ENCODE measurements at places on chromosomes 1 and 21.

GRCh38 chr1:241007668-241008067, 349.3 kb downstream of the RGS7 start:
- no peak for DNase-seq

DNA sequence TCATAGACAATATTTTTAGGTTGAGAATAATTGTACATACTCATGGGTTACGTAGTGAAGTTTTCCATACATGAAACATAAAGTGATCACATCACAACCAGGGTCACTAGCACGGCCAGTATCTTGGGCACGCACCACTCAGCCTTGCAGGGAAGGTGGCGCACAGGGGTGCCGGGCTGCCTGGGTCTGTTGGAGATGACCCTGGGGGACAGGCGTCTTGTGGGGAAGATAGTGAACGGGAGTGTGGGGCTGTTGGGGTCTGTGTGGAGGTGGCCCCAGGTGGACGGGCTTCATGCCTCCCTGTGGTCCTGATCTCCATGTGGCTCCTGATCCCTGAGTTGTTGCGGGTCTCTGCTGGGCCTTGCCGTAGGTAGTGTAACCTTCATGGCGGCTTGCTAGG, 38.3 kb upstream of the PRSS38 start:
- no peak for DNase-seq

- no peak for DNase-seq
These were observed 39.3 kb downstream of the TCP10L start for GRCh38 chr21:32545948-32546441.

DNA sequence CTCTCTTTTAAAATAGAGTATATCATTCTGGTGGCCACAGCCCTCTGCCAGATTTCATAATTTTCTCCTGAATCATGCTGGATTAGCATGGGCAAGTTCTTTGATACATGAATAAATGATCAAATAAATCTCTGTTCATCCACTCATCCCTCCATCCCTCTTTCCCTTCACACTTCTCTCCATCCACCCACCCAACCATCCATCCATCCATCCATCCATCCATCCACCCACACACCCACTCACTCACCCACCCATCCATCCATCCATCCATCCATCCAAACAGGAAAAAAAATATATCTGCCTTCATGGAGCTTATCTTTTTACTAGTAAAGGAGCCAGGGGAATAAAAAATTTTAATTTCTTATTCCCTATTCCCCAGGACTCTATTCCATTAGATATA, 49.3 kb downstream of the URB2 start:
- no peak for DNase-seq

DNA sequence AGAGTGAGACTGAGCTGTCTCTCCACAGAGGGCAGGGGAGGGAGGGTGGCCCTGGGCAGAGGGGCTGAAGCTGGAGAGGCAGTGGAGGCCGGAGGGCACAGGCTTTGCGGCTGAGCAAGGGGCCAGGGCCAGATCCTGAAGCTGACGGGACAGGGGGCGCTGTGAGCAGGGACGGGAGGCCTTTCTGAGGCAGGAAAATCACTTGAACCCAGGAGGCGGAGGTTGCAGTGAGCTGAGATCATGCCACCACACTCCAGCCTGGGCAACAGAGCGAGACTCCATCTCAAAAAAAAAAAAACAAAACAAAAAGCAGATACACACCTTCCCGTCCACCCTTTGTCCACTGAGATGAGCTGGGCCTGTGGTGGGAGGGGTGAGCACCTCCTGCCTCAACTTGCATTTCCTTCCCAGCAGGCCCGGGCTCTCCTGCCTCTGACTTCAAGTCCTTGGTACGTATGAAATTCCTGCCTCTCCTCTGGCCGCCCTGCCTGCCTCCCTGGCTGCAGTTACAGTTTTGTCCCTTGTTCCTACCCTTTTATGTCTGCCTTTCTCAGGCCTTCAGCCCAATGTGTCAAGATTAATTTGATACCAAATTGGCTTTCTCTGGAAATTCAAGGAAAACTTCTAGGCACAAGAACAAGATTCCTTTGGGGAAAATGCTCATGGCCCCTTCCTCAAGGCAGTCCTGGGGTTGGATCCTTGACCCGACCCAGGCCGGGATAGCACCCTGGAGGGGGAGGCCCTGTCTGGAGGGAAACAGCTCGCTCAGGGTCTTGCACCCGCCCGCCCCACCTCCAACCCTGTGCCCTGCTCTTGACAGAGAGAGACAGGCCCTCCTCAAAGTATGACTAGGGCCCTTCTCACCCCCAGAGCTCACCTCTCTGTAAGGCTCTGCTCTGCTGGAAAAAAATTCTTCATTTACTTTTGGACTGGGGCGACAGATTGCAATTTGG, 11.2 kb upstream of the ADAMTSL4 start:
- DNase-seq, result no peak

DNA sequence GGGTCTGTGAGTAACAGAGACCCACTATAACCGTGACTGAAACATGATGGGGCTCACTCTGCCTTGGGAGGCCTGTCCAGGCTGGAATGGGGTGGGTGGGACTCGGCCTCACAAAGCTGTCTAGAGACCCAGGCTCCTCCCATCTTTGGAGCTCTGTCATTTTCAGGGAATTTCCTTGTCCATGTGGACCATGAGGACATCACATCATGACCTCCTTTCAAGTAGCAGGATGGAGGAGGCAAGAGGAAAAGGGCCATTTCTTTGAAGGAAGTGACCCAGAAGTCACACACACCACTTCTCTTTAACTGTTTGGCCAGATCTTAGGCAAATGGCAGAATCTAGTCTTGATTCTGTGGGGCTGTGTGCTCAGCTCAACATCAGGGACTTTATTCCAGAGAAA, 79.9 kb downstream of the CNIH3 start:
- DNase-seq, result no peak

- no peak for DNase-seq
These were observed 877 bp downstream of the IRF2BP2 start for GRCh38 chr1:234608911-234609690.

GRCh38 chr1:9784508-9785133, 39.1 kb downstream of the CLSTN1 start:
- DNase-seq, result no peak

DNA sequence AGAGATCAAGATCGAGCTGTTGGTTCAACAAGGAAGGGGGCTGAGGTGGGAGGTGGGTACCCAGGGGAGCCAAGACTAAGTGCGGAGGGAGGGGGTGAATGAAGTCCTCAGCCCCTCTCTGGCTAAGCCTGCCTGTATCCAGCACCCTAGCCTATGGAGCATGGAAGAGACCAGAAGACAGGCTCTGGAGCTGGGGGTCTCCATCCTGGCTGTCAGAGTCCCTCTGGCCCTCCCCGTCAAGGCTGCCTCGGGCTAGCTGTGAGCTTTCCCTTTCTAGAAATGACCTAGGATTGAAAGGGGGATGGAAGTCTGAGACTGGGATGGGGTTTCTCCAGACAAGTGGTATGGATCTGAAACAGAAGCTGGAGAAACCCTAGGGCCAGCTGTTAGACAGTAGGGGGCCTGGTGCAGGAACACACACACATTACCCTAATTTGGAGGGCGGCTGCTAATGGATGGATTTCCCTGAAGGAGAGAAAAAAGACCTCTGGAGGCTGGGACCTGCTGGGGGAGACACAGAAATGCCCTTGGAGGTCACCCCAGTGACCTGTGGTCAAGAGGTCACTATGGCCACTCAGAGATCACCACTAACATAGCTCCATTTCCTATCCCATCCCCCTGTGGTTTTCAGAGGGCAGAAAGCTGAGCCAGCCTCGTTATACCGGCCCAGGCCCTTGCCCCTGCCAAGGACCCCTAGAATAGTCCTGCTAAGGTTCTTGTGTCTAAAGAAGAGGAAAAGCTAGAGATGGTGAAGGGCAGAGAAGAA, 107.8 kb downstream of the TMEM53 start:
- DNase-seq, result no peak

DNA sequence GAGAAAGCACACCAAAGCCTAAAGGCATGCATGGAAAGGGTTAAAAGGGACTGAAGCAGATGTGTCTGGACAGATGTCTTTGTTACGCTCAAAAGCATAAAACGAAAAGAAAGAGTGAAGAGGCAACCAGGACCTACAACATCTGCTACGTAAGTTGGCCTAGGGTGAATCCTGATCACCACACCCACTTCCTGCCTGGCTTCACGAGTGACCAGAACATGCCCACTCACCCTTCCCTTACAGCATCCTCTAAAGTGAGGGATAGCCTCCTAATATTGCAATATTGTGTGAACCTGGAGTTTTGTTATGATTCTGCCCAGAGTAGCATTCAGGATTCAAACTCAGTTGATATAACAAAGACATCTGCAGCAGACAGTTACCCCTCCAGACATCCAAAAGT, 10.6 kb upstream of the OLIG2 start:
- DNase-seq, result no peak

DNA sequence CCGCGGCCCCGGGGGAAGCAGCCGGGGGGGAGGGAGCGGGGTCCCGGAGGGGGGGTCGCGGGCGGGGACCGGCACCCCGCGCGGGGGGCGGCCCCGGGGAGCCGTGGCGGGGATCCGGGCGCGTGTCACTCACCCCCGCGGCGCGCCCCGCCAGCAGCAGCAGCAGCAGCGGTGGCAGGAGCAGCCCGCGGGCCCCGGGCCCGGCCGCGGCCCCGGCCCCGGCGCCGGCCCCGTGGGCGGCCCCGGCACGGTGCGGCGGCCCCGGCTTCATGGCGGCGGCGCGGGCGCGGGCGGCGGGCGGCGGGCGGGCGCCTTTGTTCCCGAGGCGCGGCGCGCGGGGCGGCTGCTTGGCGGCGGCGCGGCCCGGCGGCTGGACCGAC, 252 bp downstream of the SDC3 start:
- no peak for DNase-seq

GRCh38 chr1:160007577-160008200, 24.1 kb downstream of the PIGM start:
- peak; percentile 31 for DNase-seq

DNA sequence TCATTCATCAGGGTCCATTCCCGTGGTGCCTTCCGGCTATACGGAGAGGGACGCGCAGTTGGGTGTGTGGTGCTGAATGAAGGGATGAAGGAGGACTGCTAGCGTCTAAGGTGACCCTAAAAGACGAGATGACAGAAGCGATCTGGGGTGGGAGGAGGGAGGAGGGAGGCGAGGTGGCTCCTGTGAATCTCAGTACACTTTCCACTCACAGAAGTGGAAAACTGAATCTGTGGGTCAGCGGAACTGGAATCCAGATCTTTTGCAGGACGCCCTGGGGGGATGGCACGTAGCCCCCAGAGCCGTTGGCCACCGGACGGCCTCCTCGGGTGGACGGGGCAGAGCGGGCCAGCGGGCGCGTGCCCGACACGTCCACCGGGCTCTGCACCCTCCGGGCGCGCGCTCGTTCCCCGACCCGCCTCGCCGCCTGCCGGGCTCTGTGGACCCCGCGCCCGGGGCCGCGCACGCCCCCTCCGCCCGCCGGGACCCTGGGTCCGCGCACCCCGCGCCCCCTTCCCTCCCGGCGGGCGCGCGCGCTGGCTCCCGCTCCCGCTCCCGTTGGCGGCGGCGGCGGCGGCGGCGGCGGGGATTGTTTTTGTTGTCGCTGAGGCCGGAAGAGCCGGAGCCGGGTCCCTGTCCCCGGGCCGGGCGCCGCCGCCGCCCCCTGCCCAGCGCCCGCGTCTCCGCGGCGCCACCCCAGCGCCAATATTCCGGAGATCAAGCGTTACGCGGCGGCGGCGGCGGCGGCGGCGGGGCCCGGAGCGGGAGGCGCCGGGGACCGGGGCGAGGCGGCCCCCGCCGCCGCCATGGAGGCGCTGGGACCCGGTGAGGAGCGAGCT, at the start of gene AGO4:
AGO4 (plus strand) TSS at position 403 of the 836 bp plus-strand sequence; CDS start at position 804, 401 bp downstream.
- peak; percentile 53 for DNase-seq

- DNase-seq, result peak; percentile 74
These were observed 3.1 kb upstream of the SELENON start for GRCh38 chr1:25796811-25797458.

DNA sequence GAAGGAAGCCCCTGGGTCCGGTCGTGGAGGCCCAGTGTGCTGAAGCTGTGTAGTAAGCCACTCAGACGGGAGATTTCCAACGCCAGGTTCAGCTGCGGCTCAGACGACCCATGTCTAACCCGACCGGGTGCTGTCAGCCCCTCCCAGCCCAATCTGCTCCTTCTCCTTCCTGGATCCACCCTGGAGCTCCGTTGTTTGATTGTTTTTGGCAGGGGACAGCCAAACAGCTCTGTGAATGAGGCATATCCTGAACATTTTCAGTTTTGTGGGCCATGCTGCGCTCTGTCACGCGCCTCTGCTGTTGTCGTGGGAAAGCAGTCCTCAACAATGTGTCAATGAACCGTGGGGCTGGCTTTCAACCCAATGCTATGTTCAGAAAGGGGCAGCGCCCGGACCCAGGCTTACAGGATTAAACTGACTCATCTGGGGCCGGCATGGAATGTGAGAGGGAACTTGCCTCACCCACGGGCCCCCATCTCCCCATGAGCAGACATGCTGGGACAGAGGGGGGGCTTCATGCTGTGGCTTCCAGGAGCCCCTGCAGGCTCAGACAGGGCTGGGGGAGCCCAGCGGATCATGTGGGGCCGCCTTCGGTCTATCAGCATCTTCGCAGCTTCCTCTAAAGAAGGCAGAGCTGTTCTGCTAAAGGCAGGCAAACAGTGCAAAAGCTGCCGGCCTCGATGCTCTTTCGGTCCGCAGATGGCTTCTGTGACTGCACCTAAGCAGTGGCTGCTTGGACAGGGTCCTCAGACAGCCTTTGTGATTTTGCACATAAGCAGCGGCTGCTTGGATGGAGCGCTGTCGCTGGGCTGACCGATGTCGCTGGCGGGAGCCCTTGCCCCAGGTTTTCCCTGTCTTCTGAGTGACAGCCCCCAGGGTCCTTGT, 101.7 kb downstream of the RIPK4 start:
- DNase-seq, result no peak

DNA sequence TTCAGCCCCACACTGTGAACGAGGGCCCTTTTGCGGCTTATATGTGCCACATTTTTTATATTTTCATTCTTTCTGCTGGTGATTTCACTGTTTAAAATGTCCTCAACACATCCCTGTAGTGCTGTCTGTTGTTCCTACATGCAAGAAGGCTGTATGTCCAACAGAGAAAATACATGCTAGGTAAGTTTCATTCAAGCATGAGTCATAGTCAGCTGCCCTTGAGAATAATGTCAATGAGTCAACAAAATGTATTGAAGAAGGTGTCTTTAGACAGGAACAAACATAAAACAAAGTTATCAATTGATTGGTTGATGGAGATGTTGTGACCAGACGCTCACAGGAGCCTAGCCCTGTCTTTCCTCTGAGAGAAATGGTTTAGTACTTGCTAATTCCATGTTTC, 553.4 kb downstream of the PLPP3 start:
- DNase-seq, result no peak

DNA sequence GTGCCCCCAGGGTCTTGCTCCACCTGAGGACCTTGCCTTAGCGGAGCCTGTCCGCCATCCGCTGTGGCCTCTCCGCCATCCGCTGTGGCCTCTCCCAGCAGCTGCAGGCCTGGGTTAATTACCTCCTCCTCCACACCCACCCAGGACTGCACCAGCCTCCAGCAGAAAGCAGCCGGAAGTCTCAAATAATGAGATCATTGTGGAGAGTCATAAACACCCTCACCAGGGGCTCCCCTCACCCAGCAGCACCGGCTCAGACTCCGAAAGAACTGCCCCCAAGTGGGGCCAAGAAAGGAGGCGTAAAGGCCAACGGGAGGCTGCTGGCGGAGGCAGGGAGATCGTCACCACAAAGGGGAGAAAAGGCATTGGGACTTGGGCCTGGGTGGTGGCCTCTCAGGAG, 10.7 kb upstream of the GPR153 start:
- no peak for DNase-seq

GRCh38 chr1:22228505-22228911, 85.6 kb upstream of the WNT4 start:
- no peak for DNase-seq

Measured in hippocampal formation (tissue), 2 donors.